IMR-90 (cell line): ENCODE measurements at places on chromosomes 7 and 10.
A peak's percentile ranks its signal among the peaks of the same experiment; 100 is the strongest.

DNA sequence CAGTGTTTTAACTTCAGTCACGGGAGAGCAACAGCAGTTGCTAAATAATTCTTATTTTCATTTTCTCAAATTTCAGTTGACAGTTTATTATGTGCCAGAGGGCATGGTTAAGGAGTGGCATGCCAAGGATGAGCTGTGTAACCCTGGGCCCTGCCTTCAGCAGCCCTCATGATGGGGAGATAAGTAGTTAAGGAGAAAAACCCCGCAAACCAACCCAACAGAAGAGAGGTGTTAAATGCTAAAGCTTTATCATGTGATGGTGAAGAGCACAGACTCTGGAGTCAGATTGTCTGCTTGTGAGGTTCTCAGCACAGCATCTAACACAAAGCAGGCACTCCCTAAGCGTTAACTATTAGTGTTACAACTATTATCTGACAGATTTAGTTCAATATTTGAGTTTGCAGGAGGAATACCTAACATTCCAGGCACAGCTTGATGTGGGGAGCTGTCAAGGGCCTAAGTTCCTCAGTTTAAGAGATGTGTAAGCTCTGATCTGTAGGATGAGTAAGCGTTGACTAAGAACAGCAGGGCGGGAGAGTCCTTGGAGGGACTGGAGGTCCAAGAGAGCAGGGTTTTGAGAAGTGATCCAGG lies 29.6 kb downstream of the STAM start:
- peak; percentile 95 for DNase-seq

- DNase-seq = no peak
These were observed 339.2 kb upstream of the ADARB2 start for GRCh38 chr10:2076528-2076927.

DNA sequence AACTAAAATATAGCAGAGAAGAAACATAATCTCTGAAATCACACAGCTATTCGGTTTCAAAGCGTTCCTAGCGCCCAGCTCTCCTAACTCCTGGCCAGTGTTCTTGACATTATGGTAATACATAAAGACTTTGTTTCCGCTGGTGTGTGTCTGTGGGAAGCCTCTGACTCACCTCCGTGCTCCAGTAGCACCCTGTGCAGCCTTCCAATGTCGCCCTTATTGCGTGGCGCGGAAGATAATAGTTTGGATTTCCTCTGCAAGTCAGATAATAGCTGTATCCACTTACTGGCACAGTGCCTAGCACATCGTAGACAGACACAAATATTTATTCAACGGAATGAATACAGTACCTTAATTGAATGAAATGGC lies 570 bp downstream of the BMS1 start:
- peak; percentile 74 for DNase-seq

DNA sequence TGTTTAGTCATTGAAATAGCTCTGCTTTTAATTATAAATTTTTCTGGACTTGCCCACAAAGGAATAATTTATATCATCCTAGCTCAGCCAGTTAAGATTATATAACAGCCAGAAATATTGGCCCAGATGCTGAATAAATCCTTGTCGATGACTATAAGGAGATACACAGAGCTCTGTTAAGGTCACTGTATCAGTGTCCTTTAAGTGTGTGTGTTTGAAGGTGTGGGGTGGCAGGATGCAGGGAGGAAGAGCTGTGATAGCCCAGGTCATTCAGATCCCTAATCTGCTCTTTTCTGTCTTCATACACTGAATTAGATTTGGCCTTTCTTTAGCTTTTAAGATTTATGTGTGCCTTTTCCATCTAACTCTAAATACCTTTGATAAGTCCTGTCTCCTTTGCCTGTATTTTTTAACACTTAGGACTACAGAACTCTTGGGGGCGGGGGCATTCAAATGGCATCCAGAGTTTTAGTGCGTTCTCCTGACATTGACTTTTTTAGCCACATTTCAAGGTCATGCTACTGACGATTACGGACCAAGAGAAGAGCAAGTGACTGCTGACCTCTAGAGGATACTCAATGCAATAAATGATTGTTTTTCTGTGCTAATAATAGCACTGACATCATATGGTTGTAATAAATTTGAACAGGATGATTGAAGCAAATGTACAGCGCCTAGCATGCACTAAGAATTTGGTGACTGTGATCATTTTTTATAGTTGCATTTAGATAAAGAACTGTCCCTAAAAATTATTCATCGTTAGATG lies 172.3 kb downstream of the CACNB2 start:
- peak; percentile 62 for DNase-seq

- DNase-seq = no peak
These were observed 47.7 kb upstream of the ATRNL1 start for GRCh38 chr10:115045499-115045898.

- no peak for DNase-seq
These were observed 266.6 kb downstream of the DGKB start for GRCh38 chr7:14635955-14636354.

DNA sequence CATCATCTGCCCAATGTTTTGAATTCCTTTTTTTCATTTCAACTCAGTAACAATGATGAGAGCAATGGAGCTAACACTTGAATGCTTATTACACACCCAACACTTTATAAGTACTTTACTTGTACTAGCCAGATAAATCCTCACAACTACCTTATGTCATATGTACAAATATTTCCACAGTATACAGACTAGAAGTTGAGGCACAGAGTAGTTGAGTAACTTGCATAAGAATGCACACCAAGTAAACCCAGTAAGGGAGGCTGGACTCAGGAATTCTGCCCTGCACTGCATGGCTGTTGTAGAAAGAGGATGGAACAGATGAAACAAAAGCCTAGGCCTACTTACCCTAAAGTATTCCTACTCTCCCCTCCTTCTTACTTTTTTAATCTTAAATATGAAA lies 15.8 kb downstream of the DPY19L1 start:
- peak; percentile 39 for DNase-seq

DNA sequence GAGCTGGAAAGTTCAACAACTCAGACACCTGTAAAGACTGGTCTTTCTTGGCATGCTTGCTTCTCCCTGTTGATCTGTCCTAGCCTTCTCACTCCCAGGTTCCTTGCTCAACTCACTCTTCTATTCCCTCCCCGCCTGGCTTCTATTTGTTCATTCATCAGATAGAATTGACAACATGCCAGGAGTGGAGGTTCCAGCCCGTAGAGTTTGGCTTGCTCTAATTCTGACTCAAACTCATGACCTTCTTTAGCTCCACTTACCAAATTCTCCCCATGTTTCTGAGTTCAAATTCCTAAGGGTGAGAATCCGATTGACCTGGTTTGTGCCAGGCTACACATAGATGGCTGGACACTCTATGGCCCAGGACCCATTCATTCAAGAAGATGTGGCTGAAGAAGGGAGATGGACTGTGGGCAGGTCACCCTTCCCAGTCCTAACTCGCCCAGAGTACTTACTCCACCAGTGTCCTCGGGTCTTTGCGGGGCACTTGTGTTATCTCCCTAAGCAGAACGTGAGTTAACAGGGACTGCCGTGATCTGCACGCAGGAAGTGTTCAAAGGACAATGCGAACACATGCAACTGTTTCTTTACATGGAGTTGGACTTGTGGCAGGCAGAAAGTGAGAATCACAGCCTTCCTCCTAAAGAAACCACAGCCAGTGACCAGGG lies 4.0 kb upstream of the TMEM236 start:
- peak; percentile 15 for DNase-seq

DNA sequence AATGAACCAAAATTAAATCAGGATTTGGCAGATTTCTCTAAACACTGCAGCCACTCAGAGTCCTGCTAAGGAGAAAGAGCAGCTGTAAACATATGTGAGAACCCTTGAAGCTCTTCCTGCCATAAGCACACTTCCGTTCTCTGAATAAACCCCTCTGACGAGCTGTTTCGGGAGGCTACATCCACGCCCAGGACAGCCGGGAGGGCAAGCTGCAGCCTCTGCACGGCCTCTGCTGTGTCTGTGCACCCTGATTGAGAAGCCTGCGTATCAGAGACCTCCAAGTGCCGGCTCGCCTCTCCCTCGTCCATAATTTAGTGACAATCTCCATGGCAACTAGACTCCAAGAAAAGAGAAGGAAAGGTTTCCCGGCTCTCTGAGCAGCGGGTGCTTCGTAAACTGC lies 114.4 kb downstream of the PTPRN2 start:
- DNase-seq = no peak

- peak; percentile 25 for DNase-seq
These were observed 44.4 kb downstream of the IFIT5 start for GRCh38 chr10:89458784-89459183.

DNA sequence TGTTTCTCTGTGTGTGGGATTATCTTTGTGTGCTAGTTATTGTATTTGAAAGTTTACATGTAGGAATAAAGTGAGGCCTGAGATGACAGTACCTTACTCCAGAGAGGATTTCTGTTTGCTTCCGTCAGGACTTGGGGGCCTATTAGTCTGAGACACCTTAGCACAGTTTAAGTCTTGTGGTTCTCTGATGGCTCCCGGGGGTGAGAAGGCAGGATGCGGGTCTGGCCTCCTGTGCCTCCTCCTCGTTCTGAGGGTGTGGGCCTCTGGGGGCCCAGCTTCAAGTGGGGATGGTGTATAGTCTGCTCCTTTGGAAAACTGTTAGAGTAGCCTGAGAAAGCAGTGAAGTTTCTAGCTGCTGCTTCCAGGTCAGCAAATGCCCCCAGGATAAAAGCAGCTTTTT lies 12.4 kb downstream of the MTURN start:
- DNase-seq = no peak

GRCh38 chr10:16483241-16483917 lies 38.3 kb downstream of the C1QL3 start:
- no peak for DNase-seq
